ENCODE measurements at places on chromosomes 7 and 10.

- no peak for DNase-seq
These were observed 27.9 kb downstream of the TARP start for GRCh38 chr7:38245409-38245977.

DNA sequence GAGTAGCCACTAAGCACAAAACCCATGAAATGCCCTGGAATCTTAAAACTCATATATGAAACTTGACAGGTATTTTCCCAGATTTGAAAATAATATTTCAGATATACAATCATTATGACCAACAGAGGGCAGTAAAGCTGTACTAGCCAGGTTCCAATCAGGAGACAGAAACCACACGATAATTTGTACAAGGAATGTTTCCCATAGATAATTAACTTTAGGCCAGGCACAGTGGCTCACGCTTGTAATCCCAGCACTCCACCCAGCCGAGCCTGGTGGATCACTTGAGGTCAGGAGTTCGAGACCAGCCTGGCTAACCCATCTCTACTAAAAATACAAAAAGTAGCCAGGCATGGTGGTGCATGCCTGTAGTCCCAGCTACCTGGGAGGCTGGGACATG lies 31.0 kb upstream of the NUB1 start:
- DNase-seq: no peak

GRCh38 chr7:35314354-35314753 lies 60.5 kb upstream of the TBX20 start:
- DNase-seq: no peak

- DNase-seq: no peak
These were observed 300.8 kb downstream of the PARD3 start for GRCh38 chr10:34514290-34514689.

GRCh38 chr7:106965108-106965507 lies 79.4 kb upstream of the PRKAR2B start:
- DNase-seq: no peak

- no peak for DNase-seq
These were observed 79.1 kb downstream of the VTI1A start for GRCh38 chr10:112526139-112526538.

GRCh38 chr7:27547401-27547800 lies 115.3 kb downstream of the HIBADH start:
- DNase-seq: no peak

DNA sequence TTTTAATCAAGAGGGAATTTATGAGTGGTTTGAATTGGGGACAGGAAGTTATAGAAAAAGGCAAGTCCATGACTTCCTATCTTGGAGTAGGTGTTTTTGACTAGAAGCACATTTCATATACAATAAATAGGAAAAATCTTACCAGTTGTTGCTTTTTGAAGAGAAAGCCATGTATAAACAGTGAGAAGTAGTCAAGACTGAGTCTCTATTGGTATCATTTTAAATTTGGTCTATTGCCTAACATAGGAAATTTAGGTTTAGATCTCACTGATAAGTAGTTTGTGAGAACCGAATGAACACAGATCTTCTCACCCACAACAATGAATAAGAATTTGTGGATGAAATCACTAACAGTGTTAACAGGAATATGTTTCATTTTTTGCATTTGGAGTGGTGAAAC lies 387.2 kb downstream of the BBS9 start:
- no peak for DNase-seq

DNA sequence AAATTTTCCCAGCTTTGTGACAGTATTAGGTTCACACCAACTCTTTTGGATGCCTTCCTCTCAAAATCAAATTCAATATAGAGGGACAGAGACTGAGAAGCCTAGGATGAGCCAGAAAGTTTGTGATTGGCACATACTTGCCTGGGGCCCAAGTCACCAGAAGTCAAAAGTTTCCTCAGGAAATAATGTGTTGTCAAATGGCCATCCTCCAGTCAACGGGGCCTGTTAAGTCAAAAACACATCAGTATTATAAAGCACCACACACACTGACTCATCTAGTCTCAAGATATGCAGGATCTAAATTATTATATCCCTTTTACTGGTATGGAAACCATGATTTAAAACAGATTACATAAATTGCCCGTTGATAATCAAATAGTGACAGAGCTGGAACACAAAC lies 158.1 kb downstream of the AHR start:
- no peak for DNase-seq

- no peak for DNase-seq
These were observed 8.8 kb downstream of the ARID5B start for GRCh38 chr10:61910226-61910805.

DNA sequence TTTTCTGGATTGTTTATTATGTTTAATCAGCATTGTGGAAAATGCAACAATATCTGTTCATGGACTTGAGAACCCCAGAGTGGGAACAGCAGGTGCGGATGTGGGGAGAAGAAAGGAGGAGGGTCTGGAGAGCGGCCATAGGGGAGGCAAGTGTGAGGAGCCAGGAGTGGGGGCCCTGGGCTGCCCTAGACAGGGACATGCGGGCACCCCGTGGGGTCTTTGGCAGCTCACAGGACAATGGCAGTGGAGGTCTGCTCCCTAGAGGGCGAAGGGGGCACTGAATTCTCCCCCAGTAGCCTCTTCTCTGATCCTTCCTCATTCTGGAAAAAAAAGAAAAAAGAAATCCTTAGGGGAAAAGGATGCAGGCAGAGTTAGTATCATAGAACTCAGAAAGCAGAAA lies 8.9 kb downstream of the TMEM176B start:
- DNase-seq: no peak

GRCh38 chr7:117562759-117563158 lies 82.9 kb downstream of the CFTR start:
- DNase-seq: no peak

DNA sequence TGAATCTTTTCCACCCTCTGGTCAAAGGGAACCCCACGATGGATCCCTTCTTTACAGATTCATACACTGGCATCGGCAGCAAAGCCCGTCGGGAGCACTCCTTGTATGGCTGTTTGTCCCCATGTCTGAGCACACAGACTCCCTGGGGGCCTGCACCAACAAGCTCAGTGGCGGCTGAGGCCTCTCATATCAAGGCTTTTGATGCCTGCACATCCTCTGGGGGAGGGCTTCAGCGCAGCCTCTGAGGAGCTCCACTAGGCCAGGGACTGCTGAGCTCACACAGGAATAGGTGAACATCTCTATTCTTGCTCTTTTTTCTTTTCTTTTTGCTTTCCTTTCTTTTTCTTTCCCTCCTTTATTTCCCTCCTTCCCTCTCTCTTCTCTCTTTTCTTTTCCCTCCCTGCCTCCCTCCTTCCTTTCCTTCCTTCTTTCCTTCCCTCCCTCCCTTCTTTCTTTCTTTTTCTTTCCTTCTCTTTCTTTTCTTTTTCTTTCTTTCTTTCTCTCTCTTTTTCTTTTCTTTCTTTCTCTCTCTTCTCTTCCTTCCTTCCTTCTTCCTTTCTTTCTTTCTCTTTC lies 174.6 kb downstream of the CCDC3 start:
- DNase-seq: no peak
